Stimulated activated naive B cell treated with anti-CD40 and anti-IgM and Interleukin-4, amounts not matched to agents 10 μg/mL and 1 μg/mL and 100 μg/mL, for 72 hours (primary cell): ENCODE measurements at places on chromosomes 4 and X.

GRCh38 chrX:118973389-118974087 is 880 bp upstream of the LONRF3 start:
- DNase-seq: no peak
- H3K27ac ChIP-seq: no peak overlapping the region
- H3K27me3 ChIP-seq: peaks cover 36% of the 10 kb centered on the region
- H3K4me1 ChIP-seq: peaks cover 29% of the 10 kb centered on the region

DNA sequence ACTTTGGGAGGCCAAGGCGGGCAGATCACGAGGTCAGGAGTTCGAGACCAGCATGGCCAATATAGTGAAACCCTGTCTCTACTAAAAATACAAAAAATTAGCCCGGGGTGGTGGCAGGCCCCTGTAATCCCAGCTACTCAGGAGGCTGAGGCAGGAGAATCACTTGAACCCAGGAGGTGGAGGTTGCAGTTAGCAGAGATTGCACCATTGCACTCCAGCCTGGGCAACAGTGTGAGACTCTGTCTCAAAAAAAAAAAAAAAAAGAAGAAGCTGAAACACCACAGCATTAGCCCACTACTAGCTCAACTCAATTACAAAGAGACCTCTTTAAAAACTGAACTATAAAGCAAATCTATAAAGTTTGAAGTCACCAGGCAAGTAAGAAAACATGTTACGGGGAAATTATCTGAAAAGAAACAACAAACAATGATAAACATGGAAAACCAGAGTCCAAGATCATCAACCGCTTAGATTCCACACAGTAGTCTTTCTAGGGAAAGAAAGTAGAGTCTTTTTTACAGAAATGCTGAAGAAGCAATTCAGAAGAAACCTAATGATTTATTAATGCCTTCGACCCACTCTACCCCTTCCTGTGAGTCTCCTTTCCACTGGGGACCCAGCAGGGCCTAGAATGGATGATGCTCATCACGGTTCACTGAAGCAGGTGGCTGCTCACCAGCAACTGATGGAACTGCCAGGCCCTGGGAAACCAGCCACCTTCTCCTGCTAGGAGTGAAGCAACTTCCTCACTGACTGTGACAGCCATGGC is 6.6 kb downstream of the SAT1 start:
- no peak overlapping the region for H3K4me3 ChIP-seq
- H3K4me1 ChIP-seq: peaks cover 8% of the 10 kb centered on the region
- H3K27me3 ChIP-seq: no peaks in the 10 kb centered on the region
- no peak for DNase-seq

DNA sequence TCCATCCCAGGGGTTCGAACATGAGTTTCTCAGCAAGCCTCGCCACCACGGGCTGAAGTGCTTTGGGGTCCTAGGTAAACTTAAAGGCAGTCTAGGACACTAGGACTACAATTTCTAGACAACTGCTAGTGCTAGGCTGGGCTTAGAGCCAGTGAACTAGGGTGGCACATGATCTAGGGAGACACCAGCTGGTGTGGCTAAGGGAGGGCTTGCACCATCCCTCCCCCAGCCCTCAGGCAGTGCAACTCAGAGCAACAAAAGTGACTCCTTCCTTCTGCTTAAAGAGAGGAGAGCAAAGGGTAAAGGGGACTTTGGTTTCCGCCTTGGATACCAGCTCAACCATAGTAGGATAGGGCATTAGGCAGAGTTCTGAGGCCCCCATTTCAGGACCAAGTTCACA is 162.5 kb upstream of the AFF2 start:
- no peak for DNase-seq
- H3K36me3 ChIP-seq: no peaks in the 10 kb centered on the region

DNA sequence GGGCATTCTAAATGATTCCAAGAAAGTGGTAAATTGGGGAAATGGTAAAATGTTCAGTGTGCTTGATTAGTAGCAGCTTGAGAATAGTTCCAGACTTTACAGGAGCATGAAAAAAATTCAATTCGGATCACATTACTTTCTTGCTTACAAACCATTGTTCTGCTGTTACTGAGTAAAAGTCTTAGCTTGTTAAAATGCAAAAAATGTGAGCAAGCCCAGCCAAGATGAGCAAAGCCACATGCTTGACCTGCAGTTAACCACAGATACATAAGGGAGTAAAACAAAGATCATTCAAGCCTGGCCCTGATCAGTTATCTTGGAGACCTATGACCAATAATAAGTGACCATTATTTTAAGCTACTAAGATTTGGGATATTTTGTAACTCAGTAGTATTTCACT is 562.9 kb upstream of the MAGEB2 start:
- H3K27ac ChIP-seq: no peak overlapping the region
- H3K27me3 ChIP-seq: no peaks in the 10 kb centered on the region
- no peaks in the 10 kb centered on the region for H3K4me1 ChIP-seq
- DNase-seq: no peak
- H3K4me3 ChIP-seq: no peak overlapping the region
- H3K36me3 ChIP-seq: no peaks in the 10 kb centered on the region

GRCh38 chr4:926538-926937 is 5.6 kb downstream of the GAK start:
- no peak overlapping the region for H3K27ac ChIP-seq
- no peaks in the 10 kb centered on the region for H3K27me3 ChIP-seq
- H3K36me3 ChIP-seq: peaks cover 27% of the 10 kb centered on the region
- no peak for DNase-seq

DNA sequence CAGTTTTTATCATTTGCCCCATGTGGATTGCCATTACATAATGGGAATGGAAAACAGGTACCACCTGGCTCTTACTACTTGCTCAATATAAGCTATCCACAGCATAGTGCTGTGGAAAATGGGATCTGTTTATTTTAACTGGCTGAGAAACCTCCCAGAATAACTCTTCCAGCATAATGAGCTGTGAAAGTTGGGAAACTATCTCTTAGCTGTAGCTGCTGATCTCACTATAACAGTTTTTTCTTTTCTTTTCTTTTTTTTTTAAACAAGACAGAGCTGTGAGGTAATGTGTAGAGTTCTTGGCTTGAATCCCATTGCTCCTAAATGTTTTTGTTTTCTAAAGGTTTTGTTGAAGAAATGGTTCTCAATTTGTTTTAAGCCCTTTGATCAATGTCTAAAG is 988.3 kb downstream of the PCDH19 start:
- H3K4me3 ChIP-seq: no peak overlapping the region
- no peaks in the 10 kb centered on the region for H3K36me3 ChIP-seq
- DNase-seq: no peak
- no peaks in the 10 kb centered on the region for H3K4me1 ChIP-seq
- H3K27ac ChIP-seq: no peak overlapping the region

DNA sequence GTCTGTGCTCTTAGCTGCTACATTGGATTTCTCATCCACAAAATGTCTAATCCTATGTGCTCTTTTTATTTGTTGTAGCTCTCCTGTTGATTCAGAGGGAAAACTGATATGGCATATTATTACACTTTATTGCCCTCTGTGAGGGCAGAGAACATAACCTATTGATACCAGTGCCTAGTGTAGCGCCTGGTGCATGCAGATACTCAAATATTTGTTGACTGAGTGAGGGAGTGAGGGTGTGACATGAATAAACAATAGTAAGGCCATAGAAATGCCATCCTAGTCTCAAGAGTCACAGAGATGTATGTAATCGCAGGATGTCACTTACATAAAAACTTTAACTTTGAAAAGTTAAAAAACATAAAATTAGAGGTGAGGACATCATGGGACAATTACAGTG is 159.1 kb downstream of the SHROOM3 start:
- no peak overlapping the region for H3K4me3 ChIP-seq
- no peak for DNase-seq
- no peaks in the 10 kb centered on the region for H3K4me1 ChIP-seq
- no peaks in the 10 kb centered on the region for H3K36me3 ChIP-seq
- H3K27ac ChIP-seq: no peak overlapping the region

- peaks cover 18% of the 10 kb centered on the region for H3K4me1 ChIP-seq
- no peaks in the 10 kb centered on the region for H3K36me3 ChIP-seq
- no peak overlapping the region for H3K27ac ChIP-seq
- no peak overlapping the region for H3K4me3 ChIP-seq
Measured at GRCh38 chr4:153652051-153652784, 31.9 kb upstream of the TLR2 start.

GRCh38 chr4:150938417-150938816 is 76.7 kb downstream of the LRBA start:
- no peak overlapping the region for H3K4me3 ChIP-seq
- peaks cover 3% of the 10 kb centered on the region for H3K36me3 ChIP-seq
- H3K27me3 ChIP-seq: no peaks in the 10 kb centered on the region
- peaks cover 17% of the 10 kb centered on the region for H3K4me1 ChIP-seq
- H3K27ac ChIP-seq: no peak overlapping the region

DNA sequence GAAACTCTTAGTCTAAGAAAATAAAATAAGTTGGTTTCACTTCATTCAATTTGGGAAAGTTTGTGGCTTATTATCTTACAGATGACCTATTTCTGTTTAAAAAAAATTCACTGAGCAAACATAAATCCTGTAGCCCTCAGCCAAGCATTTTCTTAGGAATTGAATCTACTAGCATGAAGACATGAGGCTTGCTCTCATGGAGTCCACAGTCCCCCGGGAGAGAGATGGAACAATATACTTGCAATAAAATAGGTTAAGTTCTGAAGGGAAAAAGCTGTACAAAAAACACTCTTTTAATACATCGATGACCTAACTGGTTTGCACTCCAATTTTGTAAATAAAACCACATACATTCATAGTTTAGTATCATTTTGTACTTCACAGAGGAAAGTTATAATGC is 642.6 kb upstream of the FAM241A start:
- H3K27me3 ChIP-seq: no peaks in the 10 kb centered on the region
- no peaks in the 10 kb centered on the region for H3K36me3 ChIP-seq
- H3K27ac ChIP-seq: no peak overlapping the region
- DNase-seq: no peak

DNA sequence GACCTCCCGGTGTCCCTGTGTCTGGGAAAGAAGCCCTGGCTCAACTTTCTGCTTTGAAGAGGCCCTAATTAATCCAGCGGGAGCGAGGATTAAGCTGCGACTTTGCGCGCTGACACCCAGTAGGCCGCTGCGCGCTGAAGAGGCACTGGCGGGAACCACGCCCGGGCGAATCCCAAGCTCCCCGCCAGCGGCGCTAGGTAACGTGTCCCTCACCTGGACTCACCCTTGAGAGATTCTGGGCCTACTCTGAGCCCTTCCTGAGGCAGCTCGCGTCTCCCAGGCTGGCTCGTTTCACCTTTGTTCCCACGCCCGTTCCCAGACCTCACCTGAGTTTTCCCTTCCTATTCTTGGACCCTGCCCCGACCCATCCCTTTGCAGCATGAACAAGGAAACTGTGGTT is 616 bp upstream of the KLHL34 start:
- peaks cover 7% of the 10 kb centered on the region for H3K4me1 ChIP-seq
- H3K27ac ChIP-seq: no peak overlapping the region
- H3K27me3 ChIP-seq: peaks cover 20% of the 10 kb centered on the region
- peaks cover 4% of the 10 kb centered on the region for H3K36me3 ChIP-seq
- peak overlapping the region; percentile 47 for H3K4me3 ChIP-seq

- peaks cover 61% of the 10 kb centered on the region for H3K4me1 ChIP-seq
- H3K36me3 ChIP-seq: no peaks in the 10 kb centered on the region
- H3K4me3 ChIP-seq: peak overlapping the region; percentile 57
- H3K27me3 ChIP-seq: no peaks in the 10 kb centered on the region
Measured at GRCh38 chrX:44903830-44904530, 31.0 kb downstream of the KDM6A start.

GRCh38 chr4:91485415-91485814 is 818.4 kb upstream of the GRID2 start:
- H3K27ac ChIP-seq: no peak overlapping the region
- DNase-seq: no peak
- H3K4me1 ChIP-seq: no peaks in the 10 kb centered on the region

DNA sequence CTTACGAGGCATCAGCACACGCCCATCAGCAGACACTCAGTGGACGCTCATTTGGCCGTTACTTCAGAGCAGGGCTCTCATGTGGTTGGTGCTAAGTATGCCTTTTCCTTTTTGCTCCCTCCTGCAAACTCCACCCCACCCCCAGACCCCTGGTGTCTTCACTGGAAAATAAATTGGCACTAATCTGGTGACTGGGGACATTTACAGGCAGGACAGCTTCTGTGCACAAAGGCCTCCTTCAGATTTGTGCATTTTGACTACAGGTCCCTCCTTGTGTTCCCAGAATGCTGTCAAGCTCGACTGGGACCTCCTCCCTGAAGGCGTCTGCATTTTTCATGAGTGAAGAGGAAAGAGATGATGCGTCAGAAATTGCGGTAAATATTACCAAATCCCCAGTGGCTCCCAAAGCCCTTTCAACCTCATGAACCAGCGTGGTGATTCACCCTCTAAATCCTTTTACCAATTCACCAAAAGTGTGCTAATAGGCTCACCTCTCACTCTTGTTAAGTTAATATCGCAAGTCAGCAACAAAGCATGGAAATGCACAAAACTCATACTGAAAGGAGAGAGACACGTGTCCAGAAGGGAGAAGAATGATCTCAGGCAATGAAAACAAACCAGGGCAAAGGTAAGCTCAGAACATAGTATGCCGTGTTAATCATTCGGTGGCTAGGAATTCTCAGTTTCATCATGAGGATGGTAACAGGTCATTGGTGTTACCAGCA is 119.0 kb downstream of the NKX6-1 start:
- peaks cover 14% of the 10 kb centered on the region for H3K27me3 ChIP-seq
- H3K27ac ChIP-seq: no peak overlapping the region
- H3K4me1 ChIP-seq: no peaks in the 10 kb centered on the region
- no peak overlapping the region for H3K4me3 ChIP-seq
- H3K36me3 ChIP-seq: no peaks in the 10 kb centered on the region
- no peak for DNase-seq

GRCh38 chrX:153778181-153778580 is 2.7 kb upstream of the SRPK3 start:
- peak overlapping the region; percentile 14 for H3K27ac ChIP-seq
- H3K4me3 ChIP-seq: no peak overlapping the region
- peaks cover 2% of the 10 kb centered on the region for H3K36me3 ChIP-seq
- no peak for DNase-seq
- H3K4me1 ChIP-seq: peaks cover 4% of the 10 kb centered on the region

DNA sequence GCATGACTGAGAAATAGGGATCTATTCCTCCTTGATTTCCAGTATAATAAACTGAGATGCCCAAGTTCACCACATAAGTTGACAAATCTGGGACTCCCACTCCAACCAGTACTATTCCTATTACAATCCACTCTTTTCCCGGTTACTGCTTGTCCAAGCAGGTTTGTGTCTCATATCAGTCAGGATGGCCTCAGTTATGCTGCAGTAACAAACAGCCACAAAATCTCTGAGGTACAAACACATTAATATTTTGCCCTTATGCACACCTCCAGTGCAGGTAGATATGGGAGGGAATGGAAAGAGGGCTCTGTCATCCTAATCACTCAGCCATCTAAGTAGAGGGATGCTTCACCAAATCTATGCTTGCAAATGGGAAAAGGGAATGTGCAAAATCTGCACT is 207.8 kb downstream of the RAB28 start:
- DNase-seq: no peak
- no peaks in the 10 kb centered on the region for H3K27me3 ChIP-seq
- H3K4me3 ChIP-seq: no peak overlapping the region
- H3K36me3 ChIP-seq: peaks cover 16% of the 10 kb centered on the region

- H3K4me3 ChIP-seq: no peak overlapping the region
- no peaks in the 10 kb centered on the region for H3K36me3 ChIP-seq
- no peak overlapping the region for H3K27ac ChIP-seq
- no peaks in the 10 kb centered on the region for H3K4me1 ChIP-seq
Measured at GRCh38 chr4:164177753-164178152, 576.2 kb upstream of the SMIM31 start.
